NCI-H187 (cell line): ENCODE measurements at places on chromosomes 6 and 20.

DNA sequence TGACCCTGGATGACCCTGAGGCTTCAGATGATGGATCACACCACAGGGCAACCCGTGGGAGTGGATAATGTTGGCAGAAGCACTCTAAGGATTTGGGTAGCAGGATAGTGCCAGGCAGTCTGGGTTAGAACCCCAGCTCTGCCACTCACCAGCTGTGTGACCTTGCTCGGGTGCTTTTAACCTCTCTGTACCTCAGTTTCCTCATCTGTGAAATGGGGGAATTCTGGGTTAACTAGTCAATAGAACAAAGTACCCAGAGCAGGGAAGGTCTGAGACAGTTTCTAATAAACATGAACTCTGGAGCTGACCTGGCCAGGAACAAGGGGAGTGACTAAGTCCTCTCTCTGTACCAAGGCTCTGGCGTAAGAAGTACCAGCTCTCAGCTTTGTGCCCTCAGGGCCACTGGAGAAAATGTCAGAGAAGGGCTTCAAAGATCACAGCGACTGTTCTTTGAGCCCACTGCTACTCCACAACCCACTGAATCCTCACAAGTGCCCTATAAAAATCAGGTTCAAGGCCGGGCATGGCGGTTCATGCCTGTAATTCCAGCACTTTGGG is 14.7 kb upstream of the NOL4L start:
- no peak for DNase-seq

DNA sequence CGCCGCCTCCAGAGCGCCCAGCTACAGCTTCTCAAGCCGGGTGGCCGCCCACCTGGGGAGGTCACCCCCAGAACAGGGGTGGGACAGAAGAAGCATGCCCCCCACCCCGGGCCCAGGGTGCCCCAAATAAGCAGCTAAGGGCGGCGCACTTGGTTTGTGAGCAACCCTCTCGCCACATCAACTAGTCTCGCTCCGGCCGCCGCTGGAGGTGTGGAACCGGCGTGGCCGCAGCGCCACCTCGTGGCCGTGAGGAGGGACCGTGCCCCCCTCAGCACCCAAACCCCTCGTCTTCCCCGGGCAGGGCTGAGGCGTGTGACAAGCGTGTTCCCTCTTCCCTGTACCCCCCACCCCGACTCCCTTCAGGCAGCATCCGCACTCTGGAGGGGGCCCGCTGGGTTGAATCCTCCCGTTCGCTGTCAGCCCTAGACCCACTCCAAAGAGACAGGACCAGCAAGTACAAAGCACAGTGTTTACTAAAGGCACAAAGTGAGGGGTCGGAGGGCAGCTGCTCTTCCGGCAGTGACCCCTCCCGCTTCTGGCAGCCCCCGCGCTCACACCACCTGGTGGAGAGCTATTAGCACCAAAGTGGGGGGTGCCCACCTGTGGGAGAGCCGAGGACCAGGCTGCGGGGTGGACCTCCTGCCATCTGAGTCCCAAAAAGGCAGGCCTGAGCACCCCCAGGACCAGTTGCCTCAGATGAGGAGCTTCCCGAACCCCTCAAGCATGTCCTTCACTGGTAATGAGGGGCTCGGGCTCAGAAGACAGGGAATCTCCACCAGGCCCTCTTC is 45.4 kb downstream of the MDFI start:
- DNase-seq = peak; percentile 60

GRCh38 chr6:82245376-82245775 is 2.2 kb downstream of the IBTK start:
- no peak for DNase-seq

DNA sequence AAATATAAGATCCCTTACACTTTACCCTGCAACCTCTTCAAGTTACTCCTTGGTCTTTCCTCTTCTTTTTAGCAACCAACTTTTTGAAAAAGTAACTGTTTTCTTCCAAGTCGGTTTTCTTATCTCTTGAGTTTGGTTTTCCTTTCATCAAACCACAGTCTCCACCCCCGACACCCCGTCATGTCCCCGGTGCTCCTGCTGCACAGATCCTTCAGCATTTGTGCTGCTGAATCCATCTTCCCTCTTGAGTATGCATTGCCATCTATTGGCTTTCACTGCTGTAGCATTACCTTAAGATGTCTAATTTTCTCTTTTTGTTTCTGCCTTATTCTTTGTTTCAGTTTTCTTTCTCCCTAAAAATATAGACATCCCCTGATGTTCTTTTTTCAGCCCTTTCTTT is 11.9 kb upstream of the TNFRSF21 start:
- no peak for DNase-seq

DNA sequence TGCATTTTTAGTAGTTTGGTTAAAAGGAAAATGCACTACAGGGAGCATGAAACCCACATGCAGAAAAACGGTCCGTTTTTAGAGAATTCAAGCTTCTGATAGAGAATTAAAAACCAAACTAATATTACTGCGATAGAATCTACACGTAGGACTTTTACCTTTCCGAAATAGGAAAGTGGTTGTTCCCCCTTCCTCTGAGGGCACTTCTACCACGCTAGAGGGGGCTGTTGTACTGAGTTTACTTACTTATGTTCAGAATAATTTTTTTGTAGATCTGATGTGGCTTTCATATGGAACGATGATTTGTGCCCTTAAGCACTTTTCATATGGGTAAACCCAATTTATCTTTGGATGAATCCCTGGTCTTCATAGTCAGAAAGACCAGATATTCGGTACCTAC is 264.3 kb upstream of the PLN start:
- peak; percentile 13 for DNase-seq

GRCh38 chr6:7148100-7148822 is 40.5 kb downstream of the RREB1 start:
- DNase-seq = no peak

- no peak for DNase-seq
These were observed 93.2 kb downstream of the FOXO3 start for GRCh38 chr6:108653949-108654348.

GRCh38 chr6:11253594-11253993 is 21.1 kb upstream of the NEDD9 start:
- DNase-seq = no peak

DNA sequence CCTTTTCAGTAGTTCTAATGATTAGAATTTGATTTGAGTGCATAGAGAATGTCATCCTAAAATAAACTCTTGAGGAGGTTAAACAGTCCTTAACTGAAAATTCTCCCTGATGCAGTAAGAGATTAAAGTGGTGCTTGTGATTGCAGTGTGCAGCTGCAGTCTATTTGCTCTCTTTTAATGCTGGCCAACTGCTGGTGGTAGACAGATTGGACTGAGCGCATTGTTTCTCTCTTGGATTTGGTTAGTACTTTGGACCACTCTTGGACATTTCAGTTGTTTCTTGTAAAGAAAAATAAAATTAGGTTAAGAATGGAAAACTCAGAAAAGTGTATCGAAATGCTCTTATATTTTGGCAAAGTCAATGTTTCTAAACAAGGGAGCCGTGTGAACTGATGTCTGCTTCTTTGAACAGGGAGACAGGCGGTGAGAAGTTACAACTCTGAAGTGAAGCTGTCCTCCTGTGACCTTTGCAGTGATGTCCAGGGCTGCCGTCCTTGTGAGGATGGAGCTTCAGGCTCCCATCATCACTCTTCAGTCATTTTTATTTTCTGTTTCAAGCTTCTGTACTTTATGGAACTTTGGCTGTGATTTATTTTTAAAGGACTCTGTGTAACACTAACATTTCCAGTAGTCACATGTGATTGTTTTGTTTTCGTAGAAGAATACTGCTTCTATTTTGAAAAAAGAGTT is 127.2 kb downstream of the CD109 start:
- peak; percentile 20 for DNase-seq

DNA sequence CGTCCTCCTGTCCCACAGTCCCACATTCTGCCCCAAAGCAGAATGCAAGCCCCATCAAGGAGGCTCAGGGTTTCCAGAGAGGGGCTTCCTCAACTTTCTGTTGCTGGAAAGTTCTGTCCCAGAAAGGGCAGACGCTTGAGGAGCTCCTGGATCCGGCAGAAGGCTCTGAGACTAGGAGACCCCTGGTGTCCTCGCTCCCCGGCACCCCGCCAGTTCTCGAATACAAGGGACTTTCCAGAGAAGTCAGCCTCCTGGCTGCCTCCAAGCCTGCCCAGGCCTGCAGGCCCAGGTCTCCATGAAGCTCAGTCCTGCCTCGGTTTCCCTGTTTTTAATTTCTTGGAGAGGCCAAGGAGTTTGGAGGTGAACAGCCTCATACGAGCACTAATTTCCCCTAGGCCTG is 150.4 kb downstream of the CEBPB start:
- DNase-seq = no peak

GRCh38 chr20:60266177-60266823 is 308.1 kb downstream of the CDH26 start:
- DNase-seq = no peak

DNA sequence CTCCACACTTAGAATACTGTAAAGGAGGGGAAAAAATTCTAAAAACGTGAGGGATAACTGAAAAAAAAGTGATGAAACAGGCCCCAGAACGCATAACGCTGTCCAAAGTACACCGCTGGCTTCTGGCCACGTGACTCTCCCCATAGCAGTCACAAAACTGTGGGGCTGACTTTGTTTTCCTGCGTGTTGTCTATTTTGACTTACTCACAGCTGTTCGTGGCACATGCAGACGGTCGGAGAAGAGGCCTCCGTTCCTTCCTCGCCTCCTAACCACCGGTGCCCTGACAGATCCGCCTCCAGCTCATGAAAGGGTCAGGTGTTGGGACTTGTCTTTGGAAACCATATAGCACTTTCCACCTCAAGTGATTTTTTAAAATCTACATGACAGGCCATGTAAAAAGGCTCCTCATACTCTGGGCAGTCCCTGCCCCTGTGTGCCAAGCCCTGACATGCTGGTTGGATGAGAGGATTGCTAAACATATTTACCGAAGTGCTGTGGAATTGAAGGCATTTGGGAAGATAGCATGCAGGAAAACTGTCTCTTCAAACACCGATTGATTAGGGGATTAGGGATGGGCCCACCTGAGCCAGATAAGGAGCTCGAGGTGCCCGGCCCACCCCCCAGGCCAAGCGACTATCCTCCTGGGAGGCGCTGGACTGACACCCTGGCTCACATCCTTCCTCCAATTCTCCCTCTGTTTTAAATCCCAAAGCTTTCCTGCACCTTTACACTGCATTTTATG is 54.8 kb downstream of the DACT2 start:
- DNase-seq = no peak

DNA sequence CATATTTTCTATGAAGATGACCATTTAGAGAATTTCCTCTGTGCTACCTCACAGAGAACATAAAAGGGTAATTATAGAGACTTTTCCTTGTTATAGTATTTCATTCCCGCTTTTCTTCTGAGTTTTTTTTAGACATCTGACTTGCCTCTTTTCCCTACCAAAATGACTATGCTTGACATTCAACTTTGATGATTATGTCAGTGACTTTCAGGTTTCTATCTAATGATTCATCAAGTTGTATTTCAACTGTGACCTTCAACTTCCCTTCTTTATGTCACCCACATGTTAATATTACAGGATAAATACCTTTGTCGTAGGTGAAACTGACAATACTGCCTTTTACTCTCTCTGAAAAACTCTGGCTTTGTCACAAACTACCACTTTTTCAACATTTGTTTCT is 95.3 kb downstream of the MLIP start:
- DNase-seq = no peak

DNA sequence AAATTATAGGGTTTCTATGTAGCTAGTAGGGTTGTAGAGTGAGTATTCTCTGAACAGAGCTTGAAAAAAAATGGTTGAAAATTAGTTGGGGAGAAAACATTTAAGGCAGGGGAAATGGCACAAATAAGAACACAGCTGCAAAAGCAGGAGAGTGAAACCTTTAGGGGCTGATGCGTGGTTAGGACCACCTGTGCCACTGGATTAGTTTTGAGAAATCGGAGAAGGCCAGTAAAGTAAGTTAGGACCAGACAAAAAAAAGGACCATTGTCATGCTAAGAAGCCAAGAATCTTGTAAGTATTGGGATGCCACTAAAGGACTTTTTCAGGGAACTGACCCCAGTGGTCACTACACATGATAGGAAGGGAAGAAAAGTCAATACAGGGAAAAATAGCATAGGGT is 9.4 kb downstream of the PLAGL1 start:
- DNase-seq = no peak

GRCh38 chr6:151075930-151076555 is 163.7 kb upstream of the AKAP12 start:
- no peak for DNase-seq

DNA sequence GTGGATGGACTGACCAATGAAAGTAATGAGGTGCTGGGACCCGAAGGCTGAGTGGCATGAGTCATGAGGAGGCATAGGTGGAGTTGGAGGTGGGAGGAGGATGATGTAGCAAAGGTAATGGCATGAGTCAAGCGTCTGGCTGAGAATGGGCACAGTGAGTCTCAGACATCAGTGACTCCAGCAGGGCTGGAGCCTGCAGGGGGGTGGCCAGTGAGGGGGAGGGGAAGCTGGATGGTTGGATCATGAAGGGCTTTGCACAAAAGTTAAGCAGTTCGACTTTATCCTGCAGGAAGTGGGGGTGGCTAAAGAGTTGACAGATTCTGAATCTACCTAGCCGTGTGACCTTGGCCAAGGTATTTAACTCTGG is 99.0 kb upstream of the IYD start:
- DNase-seq = no peak

GRCh38 chr6:107936162-107936909 is 21.7 kb downstream of the SEC63 start:
- no peak for DNase-seq

DNA sequence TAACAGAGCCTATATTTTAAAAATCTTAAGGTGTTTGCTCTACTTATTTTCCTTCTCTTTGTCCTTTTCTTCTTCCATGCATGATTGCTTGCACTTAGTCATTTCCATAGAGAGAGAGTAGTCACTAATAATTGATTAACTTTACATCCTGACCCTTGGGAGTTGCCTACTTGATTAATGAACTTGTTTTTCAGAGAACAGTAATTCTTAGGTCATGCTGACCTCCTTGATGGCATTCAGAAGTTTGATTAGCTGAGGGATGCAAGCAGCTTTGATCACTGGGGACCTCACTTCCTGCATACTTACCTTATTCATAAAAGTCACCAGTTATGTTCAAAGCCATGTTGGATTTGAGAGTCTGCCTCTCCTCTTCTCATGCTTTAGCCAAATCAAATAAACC is 715.6 kb upstream of the ID4 start:
- no peak for DNase-seq

- DNase-seq = no peak
These were observed 25.6 kb upstream of the NOX3 start for GRCh38 chr6:155481215-155481614.

- no peak for DNase-seq
These were observed 382.3 kb downstream of the ESR1 start for GRCh38 chr6:152189736-152190135.

DNA sequence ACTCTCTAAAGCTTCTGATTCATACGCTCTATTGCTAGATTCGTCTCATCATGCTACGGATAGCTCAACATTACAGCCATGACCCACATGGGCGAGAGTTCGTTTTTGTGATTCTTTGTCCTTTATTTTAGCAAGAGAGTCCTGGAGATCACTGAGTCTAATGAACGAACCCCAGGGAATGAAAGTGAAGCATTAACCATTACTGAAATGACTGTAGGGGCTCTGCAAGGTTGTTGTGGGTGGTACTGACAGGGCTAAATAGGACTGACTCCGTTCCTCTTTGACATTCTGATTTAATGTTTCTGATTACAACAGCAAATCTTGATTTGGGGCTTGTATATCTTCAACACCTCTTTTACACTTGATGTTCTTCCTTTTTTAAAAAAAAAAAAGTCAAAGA is 13.7 kb upstream of the RTF2 start:
- DNase-seq = no peak

- DNase-seq = no peak
These were observed 201.3 kb upstream of the SSTR4 start for GRCh38 chr20:22833851-22834250.

- DNase-seq = no peak
These were observed 22.2 kb upstream of the MRPS10 start for GRCh38 chr6:42239736-42240375.

GRCh38 chr6:116530436-116530835 is 15.0 kb downstream of the TRAPPC3L start:
- DNase-seq = peak; percentile 34
